ENCODE measurements at places on chromosomes 2 and 18.
A peak's percentile ranks its signal among the peaks of the same experiment; 100 is the strongest.

DNA sequence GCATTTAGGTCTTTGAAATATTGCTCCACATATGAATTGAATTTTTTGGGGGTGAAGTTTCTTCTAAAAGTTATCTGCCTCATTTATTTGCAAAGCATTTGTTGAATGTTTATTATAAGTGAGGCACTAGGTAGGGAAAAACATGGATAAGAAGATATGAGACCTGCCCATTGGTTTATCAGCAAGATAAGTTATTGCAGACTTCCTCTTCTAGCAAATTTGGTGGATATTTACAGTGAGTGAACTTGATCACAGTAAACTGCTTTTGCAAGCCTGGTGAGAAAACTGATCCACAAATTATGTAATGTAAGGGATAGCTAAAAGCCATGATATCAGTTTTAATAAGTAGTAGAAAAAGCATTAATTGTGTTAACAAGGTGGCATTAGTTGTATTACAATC is 364.8 kb downstream of the SOCS6 start:
- no peak for DNase-seq

- no peak for DNase-seq
Measured at GRCh38 chr2:172693529-172694455, 41.9 kb upstream of the RAPGEF4 start.

- DNase-seq, result no peak
Measured at GRCh38 chr2:15940661-15941480, 521 bp downstream of the MYCN start.

GRCh38 chr2:70796262-70796661 is 5.8 kb upstream of the FIGLA start:
- no peak for DNase-seq

DNA sequence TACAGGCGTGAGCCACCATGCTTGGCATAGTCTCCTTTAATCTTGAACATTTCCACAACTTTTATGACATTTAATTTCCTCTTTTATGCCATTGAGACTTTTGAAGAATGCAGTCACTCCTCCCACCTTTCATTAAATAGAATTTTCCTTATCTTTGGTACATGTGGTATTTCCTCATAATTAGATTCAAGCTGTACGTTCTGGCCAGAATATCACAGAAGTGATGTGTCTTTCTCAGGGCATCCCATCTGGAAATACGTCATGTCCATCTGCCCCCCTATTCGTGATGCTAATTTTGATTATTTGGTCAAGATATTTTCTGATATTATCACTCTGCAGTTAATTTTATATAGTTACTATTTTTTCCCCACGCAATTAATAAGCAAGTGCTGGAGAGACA is 16.9 kb downstream of the CASP10 start:
- DNase-seq, result no peak

- DNase-seq, result no peak
Measured at GRCh38 chr2:63650756-63651155, 62.0 kb downstream of the MDH1 start.

- DNase-seq, result no peak
Measured at GRCh38 chr18:5196253-5197031, 615 bp downstream of the AKAIN1 start.

GRCh38 chr2:128736689-128737545 is 418.2 kb upstream of the HS6ST1 start:
- DNase-seq, result peak; percentile 13

DNA sequence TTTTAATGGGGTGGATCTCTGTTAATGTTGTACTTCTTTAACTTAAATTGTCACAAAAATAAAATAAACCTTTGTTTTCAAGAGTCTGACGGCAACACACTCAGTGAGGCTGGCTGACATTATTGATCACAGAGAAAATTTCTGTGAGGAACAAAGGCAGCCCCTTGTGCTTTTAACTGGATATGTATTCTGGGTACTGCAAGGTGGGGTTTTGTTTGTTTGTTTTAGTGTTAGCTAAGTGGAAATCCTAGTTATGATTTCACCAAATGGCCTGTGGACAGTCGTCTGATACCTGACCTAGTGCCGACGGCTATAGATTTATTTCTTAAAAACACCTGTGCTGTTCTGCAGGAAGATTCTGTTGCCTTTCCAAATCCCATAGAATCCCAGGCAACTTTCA is 1329.5 kb upstream of the ZEB2 start:
- no peak for DNase-seq

DNA sequence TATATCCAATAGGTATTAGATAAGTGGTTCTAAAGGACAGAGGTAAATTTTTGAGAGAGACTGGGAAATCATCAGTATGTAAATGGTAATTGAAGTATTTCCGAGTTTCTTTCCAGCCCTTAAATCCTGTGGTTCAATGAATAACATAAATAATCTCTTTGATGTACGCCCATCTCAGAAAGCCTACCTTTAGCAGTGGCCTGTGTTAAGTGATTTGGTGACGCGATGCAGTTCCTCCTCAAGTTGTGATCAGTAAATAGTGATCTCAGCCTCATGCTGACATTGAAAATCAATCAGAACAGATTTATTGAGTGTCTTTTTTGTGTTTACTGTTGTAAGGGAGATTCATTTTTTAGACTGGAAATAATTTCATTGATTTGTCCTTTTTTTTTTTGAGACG is 137.2 kb upstream of the RASGRP3 start:
- no peak for DNase-seq

DNA sequence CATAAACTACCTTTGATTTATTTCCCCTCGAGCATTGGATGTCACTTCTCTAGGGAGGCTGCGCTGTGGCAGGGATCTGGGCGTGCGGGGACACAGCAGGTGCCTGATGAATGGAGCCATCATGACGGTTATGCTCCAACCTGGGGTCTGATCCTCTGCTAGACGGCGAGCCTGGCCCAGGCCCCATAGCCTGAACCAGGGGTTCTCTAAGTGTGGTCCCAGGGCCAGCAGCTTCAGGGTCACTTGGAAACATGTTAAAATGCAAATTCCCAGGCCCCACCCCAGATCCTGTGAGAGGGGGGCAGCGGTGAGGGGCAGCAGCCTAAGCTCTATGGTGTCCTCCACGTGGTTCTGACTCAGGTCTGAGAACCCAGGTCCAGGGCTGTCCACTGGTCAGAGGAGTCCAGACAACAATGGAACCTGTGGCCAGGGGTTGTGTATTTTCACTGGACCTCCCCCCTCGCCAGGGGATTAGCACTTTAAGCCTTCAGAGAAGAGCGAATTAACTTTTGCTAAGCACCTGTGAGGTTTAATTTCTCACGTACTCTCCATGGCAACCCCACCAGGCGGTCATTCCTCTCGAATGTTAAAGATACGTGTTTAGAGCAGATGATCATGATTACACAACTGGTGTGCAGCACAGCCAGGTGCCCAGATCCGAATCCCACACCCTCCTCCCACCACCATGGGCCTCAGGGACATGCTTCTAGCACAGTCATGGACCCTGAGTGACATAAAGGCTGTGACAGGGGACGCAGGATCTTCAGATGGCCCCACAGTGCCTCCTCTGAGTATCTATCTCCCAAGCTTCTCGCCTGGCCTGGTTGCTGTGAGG is 1.6 kb upstream of the ARHGEF4 start:
- no peak for DNase-seq

GRCh38 chr2:173754165-173754564 is 211.0 kb downstream of the SP3 start:
- DNase-seq, result no peak

- no peak for DNase-seq
Measured at GRCh38 chr2:239150125-239151011, 250.5 kb downstream of the HDAC4 start.

DNA sequence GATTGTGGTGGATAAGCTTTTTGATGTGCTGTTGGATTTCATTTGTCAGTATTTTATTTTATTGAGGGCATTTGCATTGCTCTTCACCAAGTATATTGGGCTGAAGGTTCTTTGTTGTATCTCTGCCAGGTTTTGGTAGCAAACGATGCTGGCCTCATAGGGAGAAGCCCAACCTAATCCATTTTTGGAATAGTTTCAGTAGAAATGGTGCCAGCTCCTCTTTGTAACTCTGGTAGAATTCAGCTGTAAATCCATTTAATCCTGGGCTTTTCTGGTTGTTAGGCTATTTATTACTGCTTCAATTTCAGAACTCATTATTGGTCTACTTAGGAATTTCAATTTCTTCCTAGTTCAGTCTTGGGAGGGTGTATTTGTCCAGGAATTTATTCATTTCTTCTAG is 309.8 kb upstream of the SETBP1 start:
- DNase-seq, result no peak

DNA sequence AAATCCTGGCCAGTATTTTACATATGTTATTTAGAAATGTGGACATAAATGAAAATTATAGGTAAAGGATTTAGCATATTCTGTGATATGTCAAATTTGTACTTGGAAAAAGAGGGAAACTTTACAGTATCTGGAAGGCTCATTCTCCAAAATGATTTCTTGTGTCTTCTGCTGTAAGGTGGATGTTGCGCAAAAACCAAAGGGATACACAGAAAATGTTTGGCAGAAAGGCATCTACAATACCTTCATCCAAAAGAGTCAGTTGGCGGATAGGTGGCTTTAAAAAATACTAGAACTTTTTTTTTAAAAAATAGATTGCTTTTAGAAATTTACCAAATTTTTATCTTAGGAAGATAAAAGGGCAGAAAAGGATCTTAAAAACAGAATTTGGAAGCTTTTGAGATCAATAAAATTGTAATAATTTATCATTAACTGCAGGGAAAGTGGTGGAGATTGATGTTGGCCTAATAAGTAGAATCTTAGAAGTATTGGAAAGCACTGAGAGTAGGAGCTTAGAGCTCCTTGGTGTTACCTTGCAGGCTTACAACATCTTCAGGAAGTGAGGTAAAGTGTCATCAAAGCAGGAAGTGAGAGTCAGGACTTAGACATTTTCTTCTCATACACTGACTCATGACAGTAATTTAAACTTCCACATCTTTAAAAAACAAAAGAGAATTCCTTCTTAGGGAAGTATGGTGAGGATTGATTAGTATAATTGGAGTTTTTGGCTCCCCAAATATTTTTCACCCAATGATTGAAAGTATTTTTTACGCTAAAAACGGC is 2.1 kb downstream of the NABP1 start:
- no peak for DNase-seq
